Brain pericyte (primary cell): ENCODE measurements at places on chromosomes 2 and 18.

- DNase-seq = no peak
Observed at GRCh38 chr18:25831301-25831701, 259.1 kb downstream of the SS18 start.

GRCh38 chr2:74212702-74213410, 14.4 kb downstream of the MTHFD2 start:
- no peak for DNase-seq

GRCh38 chr2:16245481-16246054, 305.2 kb downstream of the MYCN start:
- no peak for DNase-seq

- no peak for DNase-seq
Observed at GRCh38 chr18:32530947-32531651, 60.4 kb upstream of the GAREM1 start.

GRCh38 chr2:12715258-12716031, 1.3 kb upstream of the TRIB2 start:
- no peak for DNase-seq
